NCI-H2227 treated with DMSO at 0.1 percent for 48 hours (cell line): ENCODE measurements at places on chromosomes 7 and 10.

DNA sequence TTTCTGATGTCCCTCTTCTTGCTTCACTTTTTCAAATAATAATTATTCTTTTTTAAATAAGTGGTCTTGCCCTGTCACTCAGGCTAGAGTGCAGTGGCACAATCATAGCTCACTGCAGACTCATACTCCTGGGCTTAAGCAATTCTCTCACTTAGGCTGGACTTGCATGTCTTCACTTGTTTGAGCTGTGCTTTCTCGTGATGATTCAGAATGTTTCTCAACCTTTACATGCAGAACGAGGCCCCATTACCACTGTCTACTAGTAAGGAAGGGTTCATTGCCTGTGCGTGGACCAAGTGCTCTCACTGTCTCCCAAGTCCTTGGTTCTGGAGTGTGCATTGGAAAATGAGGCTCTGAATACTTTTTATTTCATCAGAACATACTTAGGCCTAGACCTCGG is 468.6 kb upstream of the COBL start:
- DNase-seq: no peak

DNA sequence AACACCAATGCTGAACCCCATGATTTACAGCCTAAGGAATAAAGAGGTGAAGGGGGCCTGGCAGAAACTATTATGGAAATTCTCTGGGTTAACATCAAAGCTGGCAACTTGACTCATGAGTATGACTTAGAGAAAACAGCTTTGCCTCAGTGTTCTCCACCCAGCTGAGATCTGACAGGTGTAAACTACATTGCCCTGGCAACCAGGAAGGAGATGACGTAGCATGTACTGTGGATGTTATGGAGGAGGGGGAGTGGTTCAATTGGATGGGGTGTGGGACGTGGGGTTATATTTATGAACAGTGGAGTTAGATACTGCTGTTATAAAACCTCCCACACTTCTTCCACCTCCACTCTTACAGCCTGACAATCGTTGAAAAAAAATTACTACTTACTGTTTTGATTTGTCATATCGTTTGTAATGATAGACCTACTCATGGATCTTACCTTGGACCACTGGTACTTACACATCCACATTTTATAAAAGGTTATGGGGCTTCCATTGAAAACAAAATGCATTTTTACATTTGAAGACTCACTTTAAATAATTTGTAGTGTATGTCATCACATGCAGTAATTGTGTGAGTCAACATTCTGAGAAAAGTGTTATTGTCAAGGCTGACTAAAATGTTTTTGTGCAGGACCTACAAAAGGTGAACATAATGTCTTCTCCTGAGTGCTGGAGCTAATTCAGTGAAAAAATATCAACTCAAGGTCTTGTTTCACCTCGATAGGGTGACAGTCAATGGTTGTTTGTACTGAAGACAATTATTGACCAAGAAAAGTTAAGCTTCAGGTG is 6.4 kb downstream of the OR2F1 start:
- no peak for DNase-seq

- peak; percentile 97 for DNase-seq
These were observed 1.4 kb downstream of the MAGI2 start for GRCh38 chr7:79452032-79452494.

DNA sequence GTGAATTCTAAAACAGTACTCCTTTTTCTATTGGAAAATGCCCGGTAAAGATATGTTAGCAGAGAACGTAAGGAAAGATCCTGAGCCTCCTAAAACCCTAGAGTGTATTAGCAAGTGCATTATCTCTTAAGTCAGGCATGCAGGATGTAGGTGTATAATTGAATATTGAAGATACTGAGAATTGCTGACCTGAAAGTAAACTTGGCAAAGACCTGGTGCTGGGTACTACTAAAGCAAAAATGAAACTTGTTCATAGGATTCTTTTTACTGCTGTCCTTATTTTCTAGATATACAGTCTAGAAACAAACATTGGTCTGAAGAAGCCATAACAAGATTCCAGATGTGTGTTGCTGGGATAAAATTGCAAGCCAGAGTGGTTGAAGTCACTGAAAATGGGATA is 18.8 kb upstream of the VWA2 start:
- DNase-seq: no peak

DNA sequence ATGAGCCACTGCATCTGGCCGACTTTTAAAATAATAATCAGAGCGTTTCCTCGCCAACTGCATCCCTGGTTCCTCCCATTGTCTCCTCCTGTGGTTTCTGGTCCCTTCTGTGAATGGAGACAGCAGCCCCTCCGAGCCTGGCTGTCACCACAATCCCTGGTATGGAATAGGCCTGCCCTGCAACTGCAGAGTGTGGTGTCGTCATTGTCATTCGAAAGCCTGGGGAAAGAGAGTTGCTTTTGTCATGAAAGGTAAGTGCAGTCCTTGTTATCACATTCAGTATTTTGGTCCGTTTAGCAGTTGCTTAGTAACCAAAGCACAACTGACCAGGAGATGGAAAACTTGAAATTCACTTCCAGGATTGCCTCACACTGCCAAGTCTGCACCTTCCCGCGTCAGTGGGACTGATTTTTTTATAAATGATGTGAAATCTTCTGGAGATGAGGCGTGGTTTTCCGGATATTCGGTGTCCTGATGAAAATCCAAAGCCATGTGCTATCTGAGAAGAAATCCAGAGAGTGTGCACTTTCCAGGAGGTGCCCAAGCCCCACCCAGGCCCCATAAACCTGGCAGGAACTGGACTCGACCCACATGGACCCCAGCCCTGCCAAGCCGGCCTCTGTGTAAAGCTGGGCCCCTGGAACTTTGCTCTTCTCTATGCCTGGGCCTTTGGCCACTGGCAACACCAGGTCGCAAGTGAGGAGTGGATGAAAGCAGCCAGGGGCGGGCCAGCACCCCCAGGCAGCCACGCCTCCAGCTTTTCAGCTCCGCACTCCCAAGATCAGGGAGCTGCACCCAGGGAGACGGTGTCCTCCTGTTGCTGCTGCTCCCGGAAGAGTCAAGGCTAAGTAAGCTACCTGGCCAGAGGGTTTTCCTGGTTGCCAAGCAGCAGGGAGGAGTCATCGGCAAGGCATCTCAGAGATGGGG is 133.7 kb upstream of the SH2B2 start:
- no peak for DNase-seq

DNA sequence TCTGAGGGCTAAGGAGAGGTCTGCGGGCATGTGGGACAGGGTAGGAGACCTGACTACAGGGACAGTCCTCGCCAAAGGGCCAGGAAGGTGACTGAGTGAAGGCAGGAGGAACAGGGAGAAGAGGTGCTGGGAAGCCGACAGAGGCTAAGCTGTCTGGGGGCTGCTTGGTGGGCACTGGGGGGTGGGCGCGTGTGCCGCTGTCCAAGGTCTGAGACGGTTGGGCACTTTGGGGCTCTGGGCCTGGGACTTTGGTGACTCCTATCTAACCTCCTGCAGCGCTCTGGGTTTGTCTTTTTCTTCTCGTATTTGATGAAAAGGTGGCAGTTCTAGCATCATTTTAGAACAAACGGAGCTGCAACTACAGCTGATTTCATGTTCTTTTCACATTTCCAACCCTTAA is 141.5 kb downstream of the C10orf105 start:
- DNase-seq: no peak

GRCh38 chr7:155357573-155358041 is 59.9 kb downstream of the INSIG1 start:
- DNase-seq: no peak

DNA sequence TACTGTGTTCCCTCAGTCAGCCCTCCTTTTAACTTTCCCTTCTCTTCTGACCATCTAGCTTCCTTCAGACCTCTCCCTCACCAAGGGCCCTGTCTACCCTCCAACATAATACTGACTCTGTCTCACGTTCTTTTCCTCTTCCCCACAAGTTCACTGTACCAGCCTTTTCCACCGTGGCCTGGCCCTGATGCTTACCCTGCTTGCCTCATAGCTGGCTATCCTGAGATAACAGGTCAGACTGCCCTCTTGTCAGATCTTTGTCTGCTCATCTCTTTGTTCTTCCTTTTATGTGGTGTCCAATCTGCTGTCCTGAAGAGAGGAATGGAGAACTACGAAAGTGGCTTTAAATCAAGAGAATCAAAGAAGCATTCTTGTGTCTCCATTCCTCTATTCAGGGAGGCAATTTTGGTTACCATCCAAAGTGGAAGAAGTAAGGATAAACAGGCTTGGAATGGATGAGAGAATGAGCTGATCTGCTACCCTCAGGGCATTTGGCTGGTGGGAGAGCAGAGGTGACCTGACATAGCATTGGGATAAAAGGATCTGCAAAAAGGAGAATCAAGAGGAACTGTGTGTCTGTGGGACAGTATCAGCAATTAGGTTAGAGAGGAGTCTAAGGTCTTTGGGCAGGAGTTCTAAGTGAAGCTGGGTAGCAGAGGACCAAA is 8.1 kb downstream of the BTAF1 start:
- no peak for DNase-seq

- no peak for DNase-seq
These were observed 645.7 kb downstream of the DNAJB9 start for GRCh38 chr7:109215341-109215740.

DNA sequence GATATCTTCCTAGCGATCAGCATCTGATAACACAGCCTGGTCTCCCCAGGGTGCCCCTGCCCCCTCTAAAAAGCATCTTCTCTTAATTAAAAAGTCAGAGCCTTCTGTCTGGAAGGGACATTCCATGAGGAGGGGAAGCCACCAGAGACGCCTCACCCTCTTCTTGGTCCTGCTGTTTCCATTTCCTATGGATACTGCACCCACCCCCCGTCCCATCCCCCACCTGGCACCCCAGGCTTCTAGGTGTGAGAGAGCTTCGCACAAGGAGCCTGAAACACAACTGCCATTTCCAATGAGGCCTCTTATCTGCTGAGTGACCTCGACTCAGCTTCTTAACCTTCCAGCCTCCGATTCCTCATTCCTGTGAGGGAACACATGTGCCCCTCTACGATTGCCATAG is 51.4 kb downstream of the COL13A1 start:
- DNase-seq: no peak

GRCh38 chr10:43110338-43111071 is 27.7 kb upstream of the CSGALNACT2 start:
- no peak for DNase-seq

DNA sequence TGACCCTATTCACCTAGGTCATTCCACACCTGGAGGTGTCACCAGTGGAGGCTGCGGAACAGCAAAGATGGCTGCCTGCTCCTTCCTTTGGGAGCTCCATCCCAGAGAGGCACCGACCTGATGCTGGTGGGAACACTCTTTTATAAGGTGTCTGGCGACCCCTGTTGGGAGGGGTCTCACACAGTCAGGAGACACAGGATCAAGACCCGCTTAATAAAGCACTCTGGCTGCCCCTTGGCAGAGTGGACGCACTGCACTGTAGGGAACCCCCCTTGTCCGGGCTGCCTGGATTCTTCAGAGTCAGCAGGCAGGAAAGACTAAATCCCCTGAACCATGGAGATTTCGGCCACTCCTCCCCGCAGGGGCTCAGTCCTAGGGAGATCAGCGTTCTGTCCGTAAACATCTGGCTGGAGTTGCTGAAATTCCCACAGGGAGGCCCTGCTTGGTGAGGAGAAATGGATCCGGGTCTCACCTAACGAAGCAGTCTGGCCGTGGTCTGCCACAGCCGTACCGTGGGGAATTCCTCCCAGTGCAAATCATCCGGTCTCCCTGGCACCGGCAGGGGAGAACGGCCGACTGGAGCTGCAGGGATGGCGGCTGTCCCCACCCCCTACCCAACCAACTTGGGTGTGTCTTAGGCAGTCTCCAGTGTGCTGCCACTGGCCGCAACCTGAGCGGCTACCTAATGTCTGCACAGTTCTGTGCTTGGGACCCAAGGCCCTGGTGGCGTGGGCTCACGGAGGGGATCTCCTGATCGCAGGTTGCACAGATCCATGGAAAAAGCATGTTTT is 66.1 kb downstream of the LSMEM1 start:
- peak; percentile 42 for DNase-seq

DNA sequence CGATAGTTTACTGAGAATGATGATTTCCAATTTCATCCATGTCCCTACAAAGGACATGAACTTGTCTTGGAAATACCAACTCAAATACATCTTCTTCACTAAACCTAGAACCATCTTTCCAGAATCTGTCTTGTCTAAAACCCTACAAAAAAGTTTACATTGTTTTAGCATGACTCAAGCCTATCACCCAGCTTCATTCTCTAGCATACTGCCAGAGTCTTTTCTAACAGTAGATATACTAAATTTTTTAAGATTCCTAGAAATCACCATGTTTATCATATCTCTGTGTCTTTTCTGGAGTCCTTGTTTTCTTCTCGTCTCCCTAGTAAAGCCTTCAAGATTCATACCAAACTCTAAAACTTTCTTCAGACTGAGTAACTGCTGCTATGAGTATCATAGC is 129.7 kb downstream of the SEMA3E start:
- DNase-seq: no peak

- DNase-seq: no peak
These were observed 3.6 kb downstream of the FOXI2 start for GRCh38 chr10:127740596-127740995.

DNA sequence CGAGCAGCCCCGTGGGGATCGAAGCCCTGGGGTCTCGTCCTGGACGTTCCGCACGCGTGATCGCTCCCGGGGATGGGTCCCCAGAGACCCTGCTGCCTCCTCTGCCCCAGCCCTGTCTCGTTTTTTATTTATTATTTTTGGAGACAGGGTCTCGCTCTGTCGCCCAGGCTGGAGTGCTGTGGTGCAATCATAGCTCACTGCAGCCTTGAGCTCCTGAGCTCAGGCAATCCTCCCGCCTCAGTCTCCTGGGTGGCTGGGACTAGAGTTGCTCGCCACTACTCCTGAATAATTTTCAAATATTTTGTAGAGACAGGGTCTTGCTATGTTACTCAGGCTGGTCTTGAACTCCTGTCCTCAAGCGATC is 319 bp upstream of the STX1A start:
- DNase-seq: no peak

DNA sequence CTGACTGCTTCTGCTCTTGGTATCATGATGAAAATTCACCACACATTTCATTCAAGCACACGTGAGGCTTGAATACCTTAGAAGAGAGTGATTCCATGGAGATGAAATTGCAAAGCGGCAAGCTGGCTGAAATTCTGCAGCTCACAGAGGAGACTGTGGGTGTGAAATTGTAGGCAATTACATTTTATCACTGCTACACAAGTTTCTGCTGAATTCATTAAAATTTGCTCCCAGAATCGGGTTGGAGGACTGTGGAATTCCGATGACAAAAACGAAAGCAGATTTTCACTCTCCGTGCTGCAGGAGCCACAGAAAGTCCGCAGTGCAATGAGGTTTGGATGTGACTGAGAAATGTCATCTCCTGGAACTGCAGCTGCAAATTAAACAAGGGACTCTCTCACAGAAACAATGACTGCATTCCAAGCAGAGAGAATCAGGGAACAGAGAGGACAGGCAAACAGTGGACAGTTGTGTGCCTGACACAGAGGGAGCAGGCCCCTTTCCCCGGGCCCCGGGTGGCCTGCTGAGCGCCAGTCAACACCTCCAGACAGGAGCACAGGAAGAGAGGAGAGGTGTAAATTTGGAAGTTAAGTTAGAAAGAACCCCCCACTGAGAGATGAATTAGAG is 109.1 kb downstream of the C10orf90 start:
- peak; percentile 33 for DNase-seq

DNA sequence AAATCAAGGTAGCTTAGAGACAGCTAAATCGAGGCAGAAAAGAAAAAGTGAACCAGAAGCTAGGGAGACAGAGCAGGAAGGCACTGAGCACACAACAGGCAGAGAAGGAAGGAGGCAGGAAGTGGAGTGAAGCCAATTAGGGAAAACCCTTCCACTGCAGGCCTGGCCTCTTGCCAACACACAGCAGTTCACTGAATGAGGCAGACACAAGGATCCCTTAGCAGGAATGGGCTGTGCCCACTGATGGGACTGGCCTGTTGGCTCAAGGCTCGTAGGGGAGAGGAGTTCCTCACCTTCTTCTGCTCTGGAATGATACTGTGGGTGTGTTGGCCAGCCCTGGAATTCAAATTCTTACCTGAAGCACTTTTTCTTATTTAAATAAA is 220.3 kb upstream of the STK17A start:
- peak; percentile 49 for DNase-seq

- peak; percentile 57 for DNase-seq
These were observed 255.0 kb upstream of the SP8 start for GRCh38 chr7:21041666-21042065.
